ENCODE measurements at places on chromosomes 3 and 15.

GRCh38 chr3:134326760-134327593, 47.3 kb downstream of the AMOTL2 start:
- no peak for DNase-seq

GRCh38 chr3:71468311-71469137, 115.0 kb downstream of the FOXP1 start:
- no peak for DNase-seq

- DNase-seq, result no peak
Measured at GRCh38 chr3:45553469-45553974, 41.0 kb upstream of the LIMD1 start.

DNA sequence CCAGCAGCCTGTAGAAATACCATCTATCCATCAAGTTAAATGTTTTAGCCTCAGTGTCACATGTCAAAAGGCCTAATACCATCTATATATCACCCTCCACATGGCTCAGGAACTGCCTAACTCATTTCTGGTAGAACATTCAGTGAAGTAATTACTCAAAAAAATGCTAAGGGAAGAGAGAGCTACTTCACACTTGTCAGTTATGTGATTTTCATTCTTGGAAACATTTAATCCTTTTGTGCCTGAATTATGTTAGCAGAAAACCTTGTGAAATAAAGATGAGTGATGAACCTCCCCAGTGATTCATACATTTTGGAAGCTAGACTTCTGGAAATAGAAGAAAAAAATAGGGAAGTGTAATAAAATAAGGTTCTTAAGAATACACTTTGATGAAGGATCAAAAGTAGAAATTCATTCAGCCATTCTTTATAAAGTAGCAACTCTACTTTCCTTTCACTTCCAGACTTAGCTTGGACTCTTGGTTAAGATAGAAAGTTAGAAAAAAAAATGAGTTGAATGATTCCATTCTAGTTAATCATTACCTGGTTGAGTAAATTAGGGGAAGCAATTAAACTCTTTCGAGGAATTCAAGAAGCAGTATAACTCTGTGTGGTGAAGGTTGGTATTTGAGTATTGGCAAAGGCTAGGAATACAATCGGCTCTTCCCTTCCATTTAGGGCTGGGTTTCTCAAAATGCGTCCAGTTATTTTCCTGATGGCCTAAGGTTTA, 3.6 kb downstream of the OTOL1 start:
- DNase-seq, result no peak

DNA sequence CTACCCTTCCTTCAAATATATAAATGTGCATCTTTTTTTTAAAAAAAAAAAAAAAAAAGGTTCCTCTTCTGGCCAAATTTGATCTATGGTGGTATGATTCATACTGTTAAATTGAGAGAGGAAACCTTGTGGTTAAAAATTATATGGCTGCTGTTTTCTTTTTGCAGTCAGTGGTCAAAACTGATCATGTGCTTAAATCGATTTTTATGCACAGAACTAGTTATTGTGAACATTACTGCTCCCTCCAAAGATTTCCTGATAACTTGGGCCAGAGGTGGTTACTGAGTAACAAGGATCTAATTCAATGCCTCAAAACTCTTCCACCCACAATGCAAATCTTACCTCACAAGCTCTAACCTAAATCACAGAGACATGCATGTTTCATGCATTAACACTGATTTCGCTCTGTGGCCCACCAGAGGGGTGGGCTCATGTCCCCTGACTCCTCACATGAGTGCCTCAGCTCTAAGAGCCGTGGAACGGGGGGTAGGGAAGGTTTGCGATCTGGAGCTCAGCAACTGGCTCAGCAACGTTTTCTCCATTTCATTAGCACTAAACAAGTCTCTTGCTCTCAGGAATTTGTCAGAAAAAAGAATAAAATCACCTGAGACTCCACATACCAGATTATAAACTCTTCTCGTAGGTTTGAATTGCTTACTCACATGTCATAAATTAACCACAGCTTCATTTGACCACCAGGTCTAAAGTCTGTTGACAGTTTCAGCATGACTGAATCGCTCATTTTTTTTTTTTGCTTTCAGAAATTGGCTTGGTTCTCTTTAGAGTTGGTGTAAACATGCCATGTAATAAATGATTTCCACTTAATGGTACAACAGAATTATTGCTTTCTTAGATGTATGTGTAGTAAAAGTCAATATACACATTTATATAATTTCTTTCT, 280.4 kb downstream of the CD47 start:
- no peak for DNase-seq

- no peak for DNase-seq
Measured at GRCh38 chr15:82566690-82567089, 26.4 kb upstream of the RPS17 start.

Data from globus pallidus (tissue), 1 donor.